NCI-H1105 (cell line): ENCODE measurements at places on chromosomes 4 and X.

DNA sequence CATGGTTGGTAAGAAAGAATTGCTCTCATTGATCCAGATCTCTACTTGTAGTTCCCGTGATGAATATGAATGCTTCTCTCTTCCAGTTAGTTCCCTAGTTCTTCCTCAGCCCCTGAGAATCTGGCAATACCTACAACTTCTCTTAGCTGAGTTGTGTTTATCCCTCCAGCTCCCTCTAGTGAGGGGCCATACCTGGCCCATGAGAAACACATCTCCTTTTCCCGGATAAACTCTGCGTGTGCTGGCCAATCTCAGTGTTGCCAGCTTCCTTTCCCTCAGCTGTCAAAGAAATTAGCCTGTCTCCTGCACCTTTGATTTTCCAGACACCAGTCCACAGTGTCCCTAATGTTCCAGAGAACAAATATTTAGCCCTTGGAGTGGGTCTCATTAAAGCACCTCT lies 5.7 kb downstream of the CBLL2 start:
- no peak for DNase-seq

DNA sequence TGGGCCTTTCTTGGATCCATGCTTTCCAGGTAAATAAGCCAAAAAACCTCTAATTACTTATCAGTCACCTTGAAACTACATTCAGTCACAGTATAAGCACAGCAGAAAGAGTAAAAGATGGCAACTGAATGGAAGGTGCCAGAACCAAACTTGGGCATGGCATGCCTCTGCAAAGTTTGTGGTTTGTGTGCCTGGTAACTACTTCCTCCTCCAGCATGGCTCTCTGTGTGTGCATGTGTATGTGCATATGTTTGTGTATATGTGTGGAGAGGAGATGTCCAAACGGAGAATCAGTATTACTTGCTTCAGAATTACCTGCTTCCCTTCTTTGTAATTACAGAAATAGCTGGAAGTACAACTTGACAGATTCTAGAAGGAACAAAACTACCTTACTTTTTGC lies 67.5 kb downstream of the AGTR2 start:
- no peak for DNase-seq

- DNase-seq: no peak
These were observed 242.4 kb upstream of the TLL1 start for GRCh38 chr4:165630671-165631070.

DNA sequence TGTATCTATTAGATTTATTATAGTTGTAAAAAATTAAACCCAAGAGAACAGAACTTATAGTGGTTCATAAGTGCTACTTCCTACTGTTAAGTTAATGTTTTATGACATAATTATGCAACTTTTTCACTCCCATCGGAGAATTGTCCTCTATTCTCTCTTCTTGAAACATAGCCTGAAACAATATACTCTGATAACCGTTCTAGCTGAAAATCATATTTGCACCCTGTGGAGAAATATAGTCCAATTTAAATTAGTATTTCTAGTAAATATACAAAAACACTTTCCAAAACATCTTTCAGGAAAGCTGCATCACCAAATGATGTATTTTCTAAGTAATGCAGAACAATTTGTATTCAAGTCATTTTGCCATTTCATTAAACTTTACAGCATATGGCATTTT lies 586.4 kb downstream of the PRR32 start:
- no peak for DNase-seq

GRCh38 chr4:156892805-156893204 lies 78.8 kb downstream of the PDGFC start:
- DNase-seq: no peak
